ENCODE measurements at places on chromosomes 5 and 9.

DNA sequence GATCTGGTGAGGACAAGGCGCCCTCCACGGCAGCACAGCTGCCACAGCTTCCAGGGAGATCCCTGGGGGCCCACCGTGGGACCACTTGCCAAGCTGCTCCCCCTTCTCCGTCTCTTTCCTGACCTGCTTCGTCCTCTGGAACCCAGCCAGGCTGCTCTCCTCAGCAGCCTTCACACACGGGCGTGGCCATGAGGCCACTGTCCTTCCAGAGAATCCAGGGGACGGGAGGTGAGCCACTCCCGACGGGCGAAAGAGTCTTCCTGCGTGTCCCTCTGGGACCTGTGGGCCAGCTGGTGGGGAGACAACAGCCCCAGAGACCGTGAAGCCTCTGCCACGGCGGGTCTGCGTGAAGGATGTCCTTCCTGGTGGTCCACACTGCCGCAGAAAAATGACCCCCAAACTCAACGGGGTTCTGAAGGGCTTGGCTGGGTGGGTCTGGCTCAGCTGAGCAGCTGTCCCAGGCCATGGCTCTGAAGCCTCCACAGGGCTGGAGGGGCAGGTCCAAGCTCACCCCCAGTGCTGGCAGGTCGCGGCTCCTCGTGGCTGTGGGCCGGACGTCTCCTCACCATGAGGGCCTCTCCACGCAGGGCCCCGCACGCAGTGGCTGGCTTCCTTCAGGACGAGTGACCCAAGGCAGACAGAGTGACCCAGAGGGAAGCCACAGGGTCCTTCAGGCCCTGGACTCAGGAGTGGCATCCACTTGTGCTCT lies 47.4 kb upstream of the NKD2 start:
- no peak for DNase-seq

GRCh38 chr5:12125895-12126294 lies 221.6 kb upstream of the CTNND2 start:
- DNase-seq = no peak

GRCh38 chr5:11047030-11047429 lies 286.0 kb upstream of the DAP start:
- DNase-seq = no peak

DNA sequence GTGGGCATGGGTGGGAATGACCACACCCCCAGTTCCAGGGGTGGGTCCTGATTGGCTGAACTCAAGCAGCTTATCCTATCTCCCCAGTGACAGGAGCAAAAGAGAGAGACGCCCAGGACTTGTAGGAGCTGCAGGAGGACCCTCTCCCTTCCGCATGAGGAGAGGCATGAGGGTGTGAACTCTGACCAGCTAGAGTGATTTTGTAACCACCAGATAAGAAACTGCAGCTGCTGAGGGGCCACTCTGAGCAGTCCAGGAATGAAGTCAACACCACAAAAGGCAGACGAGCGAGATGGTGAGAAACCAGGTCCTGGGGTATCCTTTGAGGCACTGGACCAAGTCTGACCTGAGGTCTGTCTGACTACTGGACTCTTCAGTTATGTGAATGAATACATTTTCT lies 521.9 kb downstream of the BNC2 start:
- DNase-seq = no peak
